Calu3 (cell line): ENCODE measurements at places on chromosomes 2 and 18. TPM values are rescaled to one million over a fixed set of nuclear protein-coding genes. Genes with fewer than 3 reads are reported as not detected.

CNGA3 gene
- not detected in 2 replicates for total RNA-seq

PRKAG3 gene
- not detected in 2 replicates for total RNA-seq

CAVIN2 gene
- not detected in 2 replicates for total RNA-seq

EVX2 gene
- not detected in 2 replicates for total RNA-seq

CYP1B1 gene
- 34.4 and 36.5 TPM in 2 replicates for total RNA-seq

CCL20 gene
- 25.4 and 39.9 TPM in 2 replicates for total RNA-seq

REG1B gene
- total RNA-seq: not detected in 2 replicates

ACVR1C gene
- 0.86 and 0.99 TPM in 2 replicates for total RNA-seq

STEAP3 gene
- 28.3 and 30.5 TPM in 2 replicates for total RNA-seq

DNA sequence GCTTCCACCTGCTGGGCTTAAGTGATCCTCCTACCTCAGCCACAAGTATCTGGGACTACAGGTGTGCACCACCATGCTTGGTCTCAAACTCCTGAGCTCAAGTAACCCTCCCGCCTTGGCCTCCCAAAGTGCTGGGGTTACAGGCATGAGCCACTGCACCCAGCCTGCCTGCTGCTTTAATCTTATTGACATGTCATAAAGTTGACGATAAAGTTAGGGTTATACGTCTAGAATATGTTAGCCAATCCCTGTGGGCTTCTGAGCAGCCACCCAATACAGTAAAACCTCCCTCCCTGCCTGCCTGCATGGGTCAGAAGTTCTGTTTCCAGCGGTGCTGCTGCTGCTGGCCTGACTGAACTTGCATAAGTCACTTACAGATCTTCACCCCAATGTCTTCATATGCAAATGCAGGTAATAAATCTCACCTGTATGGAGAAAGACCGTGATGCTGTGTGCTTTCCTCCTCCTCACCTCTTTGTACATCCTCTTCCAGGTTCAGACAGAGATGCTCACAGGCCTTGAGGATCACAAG lies 30.1 kb downstream of the TGIF1 start:
- no peak overlapping the region for H3K4me3 ChIP-seq
- DNase-seq: no peak
- no peaks in the 10 kb centered on the region for H3K4me1 ChIP-seq
- H3K27ac ChIP-seq: no peak overlapping the region

- no peaks in the 10 kb centered on the region for H3K4me1 ChIP-seq
- no peak overlapping the region for H3K4me3 ChIP-seq
- no peaks in the 10 kb centered on the region for H3K36me3 ChIP-seq
- DNase-seq: no peak
- no peak overlapping the region for H3K27ac ChIP-seq
- no peaks in the 10 kb centered on the region for H3K27me3 ChIP-seq
Observed at GRCh38 chr18:8001711-8002301, 434.7 kb downstream of the PTPRM start.
